ENCODE measurements at places on chromosomes 12 and 14.
A peak's percentile ranks its signal among the peaks of the same experiment; 100 is the strongest.

DNA sequence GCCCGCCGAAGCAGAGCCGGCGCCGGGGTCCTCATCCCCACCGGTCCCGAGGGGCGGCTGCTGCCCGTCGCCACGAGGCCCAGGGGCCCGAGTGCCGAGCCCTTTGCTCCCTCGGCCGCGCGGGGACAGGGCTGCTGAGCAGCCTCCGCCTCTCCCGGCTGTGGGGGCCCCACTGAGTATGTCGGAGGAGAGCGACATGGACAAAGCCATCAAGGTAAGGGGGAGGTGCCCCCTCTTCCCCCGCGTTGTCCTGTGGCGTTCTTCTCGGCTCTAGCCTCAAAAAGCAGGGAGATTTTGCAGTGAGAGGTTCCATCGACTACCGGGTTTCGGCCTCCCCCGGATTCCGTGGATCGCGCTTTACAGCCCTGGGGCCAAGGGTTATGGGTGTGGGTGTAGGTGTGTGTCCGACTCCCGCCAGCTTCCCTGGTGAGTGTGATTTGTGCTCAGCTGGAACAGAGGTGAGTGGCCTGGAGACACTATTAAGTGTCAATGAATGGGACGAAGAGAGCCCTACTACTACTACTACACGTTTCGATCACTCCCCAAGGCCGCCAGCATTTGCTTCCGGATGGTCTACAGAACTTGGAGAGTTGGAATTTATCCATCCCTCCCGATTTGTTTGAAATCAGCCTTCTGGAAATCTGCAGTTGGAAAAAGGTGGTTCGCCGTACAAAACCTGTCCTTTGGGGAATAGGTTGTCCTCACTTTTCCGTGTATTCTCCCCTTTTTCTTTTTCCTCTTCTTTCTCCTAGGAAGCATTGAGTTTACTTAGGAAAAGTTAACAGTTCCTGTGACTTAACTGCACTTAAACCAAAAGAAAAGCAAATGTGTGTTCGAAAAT is 748 bp downstream of the MAPKAPK5 start:
- peak; percentile 57 for DNase-seq

GRCh38 chr14:91282954-91283645 is 38.6 kb upstream of the GPR68 start:
- DNase-seq: no peak

DNA sequence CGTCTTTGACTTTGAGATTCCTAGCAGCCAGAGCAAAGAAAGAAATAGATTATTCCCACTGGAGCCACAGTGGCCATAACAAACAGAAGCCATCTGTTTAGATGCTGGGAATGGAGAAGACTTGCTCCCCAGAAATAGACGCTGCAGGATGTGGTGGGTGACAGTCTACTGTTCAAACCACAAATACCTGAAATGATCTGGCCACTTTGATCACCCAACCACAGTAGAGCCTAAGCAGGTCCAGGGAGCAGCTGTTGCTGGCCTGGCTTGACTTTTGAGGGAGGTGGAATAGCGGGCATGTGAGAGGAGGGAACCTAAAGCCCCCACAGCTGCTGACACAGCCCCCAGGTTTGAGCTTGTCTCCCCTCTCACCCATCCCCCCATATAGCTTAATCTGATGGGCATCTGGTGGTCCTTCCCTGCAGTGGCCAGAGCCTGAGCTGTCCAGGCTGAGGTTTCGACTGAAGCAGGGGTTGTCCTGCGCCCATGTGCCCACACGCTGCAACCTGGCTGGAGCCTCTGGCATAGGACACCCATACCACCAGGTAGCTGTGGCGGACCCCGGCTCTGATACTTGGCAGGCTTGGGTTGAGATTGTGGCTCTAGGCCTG is 38.7 kb downstream of the SH2B3 start:
- DNase-seq: no peak

DNA sequence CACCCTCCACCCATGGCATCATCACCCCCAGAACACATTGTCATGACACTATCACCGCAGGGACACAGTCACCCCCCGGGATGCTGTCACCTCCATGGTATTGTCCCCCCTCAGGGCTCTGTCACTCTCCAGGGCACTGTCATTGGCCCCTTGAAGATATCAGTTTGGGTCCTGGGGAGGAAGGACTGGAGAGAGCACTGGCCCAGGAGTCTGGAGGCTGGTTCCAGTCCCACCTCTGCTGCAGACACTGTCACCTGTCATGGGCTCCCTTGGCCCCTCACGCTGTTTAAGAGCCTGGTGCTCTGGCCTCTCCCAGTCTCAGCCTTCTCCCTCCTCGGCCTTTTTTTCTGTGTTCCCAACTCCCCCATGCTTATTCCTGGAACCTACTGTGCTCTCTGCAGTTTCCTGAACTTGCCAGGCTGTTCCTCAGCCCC is 31.9 kb downstream of the SERPINA3 start:
- no peak for DNase-seq

DNA sequence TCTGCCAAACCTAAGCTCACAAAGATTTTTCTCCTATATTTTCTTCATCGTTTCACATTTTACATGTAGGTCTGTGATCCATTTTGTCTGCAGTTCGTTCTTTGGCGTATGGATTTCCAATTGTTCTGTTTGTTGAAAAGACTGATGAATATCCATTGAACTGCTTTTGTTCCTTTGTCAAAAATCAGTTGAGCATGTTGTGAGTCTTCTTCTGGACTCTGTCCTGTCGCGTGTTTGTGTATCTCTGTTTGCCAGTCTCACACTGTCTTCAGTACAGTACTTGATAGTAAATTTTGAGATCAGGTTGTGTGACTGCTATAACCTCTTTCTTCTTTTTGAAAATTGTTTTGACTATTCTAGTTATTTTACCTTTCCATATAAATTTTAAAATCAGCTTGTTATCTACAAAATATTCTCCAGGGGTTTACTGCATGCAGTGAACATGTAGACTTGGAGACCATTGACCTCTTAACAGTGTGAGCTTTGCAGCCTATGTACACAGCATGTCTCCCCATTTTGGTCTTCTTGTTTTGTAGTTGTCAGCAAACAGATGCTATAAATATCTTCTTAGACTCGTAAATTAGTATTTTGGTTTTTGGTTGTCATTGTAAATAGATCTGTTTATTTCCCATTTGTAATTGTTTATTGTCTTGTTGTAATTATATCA is 94.0 kb upstream of the DYNC1H1 start:
- DNase-seq: no peak

GRCh38 chr12:17778242-17778641 is 311.8 kb downstream of the RERGL start:
- peak; percentile 25 for DNase-seq

GRCh38 chr12:4135919-4136605 is 137.5 kb upstream of the CCND2 start:
- DNase-seq: no peak

DNA sequence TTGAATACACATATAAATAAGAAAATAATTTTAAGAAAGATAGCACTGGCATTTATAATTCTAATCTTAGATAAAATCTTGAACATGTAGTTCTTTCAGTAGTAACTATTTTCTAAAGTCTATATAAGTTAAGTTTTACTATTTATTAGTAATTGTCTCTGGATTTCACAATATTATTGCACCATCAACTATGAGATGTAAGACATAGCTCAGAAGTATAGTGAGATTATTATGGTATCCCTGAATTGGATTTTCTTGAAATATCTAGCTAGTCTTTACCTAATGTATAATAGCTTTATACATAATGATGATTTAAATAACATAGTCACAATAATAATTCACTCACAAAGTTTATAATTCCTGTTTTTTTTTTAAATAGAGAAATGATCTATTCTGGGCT is 6.7 kb downstream of the CLEC12A start:
- DNase-seq: no peak

- DNase-seq: no peak
These were observed 378.8 kb upstream of the DCN start for GRCh38 chr12:91561301-91561957.

All from RKO (cell line).